ENCODE measurements at places on chromosomes 4 and X. TPM values are rescaled to one million over a fixed set of nuclear protein-coding genes. Genes with fewer than 3 reads are reported as not detected.

Gene FAM184B
- 0.05 TPM for total RNA-seq

DNA sequence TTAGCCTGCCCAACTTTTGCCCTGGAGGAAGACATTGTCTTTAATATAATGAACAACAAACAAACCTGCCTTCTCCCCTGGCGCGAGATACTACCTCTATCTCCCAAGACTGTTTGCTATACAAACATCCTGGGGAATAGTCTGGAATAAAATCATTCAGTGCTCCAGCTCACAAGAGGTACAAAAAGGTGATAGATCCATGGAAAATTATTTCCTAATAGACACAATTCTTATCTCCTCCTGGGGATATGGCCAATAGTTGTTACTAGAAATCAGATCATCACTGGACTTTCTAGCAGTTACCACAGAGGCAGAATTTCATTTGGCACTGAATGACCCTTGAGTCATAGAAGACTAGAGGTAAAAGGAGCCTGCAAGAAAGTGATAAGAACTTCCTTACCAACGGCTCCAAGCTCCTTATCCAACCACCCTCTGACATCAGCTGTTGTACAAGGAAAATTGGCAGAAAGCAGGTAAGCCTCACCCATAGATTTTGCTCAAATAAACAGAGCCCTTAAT, 38.1 kb downstream of the MID1 start:
- no peak for DNase-seq

- no peak for DNase-seq
Observed at GRCh38 chr4:87409420-87409939, 12.9 kb upstream of the NUDT9 start.

- DNase-seq: no peak
Observed at GRCh38 chr4:109429545-109429944, 4.1 kb upstream of the SEC24B start.

GRCh38 chr4:166527500-166527899, 654.5 kb downstream of the TLL1 start:
- no peak for DNase-seq

Gene TTC29
- total RNA-seq: not detected

DNA sequence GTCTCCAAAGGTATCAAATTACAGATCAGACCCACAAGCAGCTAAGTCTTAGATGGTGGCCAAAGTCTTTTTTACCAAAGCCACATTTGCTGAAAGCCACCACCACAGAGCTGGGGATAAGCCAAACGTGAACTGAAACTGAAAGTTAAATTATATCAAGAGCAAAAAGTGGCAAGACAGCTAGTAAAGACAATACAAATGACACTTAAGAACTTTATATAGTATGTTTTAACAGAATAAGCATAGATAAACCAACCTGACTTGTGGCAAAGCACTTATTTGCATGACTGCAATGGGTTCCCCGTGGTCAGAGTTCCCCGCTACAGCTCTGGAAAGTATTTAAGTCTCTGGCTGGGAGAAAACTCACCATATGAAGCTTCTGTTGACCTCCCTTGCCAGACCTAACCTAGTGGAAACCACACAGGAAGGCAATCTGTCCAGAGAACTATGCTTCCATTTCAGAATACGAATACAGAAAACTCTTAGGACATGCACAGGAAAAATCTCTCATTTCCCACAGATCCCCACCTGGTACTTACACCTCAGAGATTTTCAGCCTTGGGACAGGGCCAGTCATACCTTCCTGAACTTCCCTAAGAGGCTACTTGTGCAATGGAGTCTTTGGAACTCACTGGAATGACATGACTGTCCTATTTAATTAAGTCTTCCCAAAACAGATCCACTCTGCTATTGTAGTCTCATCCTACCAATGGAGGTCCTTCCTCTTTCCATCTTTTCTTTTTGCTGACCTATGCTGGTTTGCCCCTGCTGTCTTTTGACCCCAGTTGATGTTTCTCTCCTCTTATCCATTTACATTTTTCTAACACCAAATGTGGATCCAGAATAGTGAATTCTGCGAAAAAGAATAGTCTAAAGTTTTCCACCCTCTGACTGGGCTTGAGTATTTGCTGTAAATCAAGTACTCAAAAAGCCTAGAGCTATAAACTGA, 225.1 kb downstream of the NR3C2 start:
- DNase-seq: no peak

DNA sequence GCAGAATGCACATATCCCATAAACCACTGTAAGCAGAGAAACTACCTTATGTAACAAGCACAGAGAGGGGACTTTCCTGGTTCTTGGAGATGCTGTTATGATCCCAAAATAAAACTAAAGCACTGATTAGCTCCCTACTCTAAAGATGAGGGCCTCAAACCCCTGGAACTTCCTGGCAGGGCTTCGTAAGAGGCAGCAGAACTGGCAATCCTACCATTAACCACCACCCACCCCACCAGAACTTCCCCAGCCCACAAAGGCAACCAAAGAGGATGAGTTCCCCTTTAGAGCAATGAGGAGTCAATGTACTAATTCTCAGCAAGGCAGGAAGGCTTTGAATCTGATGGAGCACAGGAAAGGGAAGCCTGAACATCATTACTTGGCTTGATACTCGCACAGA, 436.5 kb upstream of the FRG1 start:
- no peak for DNase-seq

Gene IL13RA1
- total RNA-seq: 13.9 TPM

DNA sequence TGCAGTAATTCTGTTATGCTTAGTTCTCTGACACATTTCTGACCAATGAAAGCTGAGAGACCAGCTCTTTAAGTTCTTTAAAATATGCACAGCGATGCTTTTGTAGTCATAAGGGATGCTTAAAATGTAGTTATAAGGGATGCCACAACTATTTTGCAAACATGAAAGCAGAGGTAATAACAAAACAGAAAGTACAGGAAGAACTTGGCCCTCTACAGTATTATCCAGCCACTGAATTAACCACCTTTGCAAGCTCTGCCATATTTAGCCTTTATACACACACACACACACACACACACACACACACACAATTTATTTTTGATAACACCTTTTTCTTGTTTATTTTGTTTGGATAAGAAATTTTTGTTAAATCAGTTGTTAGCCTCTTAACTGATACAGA, 590.0 kb downstream of the FAT4 start:
- DNase-seq: no peak

DNA sequence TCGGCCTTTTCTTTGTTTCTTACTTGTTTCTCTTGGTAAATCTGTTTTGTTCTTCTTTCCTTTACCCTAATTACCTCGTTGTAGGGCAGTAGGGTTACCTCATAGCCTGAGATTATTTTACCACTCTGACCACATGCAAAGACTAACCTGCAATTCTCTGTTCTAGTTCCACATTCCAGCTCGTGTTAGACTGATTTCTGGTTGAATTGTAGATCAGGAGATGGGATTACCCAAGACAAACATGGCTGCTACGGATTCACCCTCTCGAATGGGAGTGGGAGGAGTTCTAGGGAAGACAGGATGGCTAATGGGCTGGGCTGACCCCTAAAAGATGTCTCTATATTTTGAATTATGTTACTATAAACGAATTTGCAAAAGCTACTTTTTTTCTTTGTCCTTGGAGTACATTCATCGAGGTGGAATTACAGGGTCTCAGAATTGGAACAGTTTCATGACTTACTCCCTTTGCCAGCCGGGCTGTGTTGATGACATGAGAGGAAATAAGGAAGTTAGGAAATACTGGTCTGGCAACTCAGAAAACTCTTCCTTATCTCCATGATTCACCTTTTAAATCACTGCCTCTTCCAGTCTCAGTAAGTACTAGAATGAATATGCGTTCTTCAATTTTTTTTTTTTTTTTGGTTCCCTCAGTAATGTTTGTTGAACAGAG, 36.7 kb upstream of the FBXW7 start:
- no peak for DNase-seq

Gene FGF13
- not detected for total RNA-seq

Gene COL25A1
- not detected for total RNA-seq

Measured in activated B cell treated with CpG ODN at 0.5 μM for 24 hours (primary cell).